ENCODE measurements at places on chromosomes 3 and 15.

GRCh38 chr3:141849056-141849815 lies 27.2 kb upstream of the ATP1B3 start:
- DNase-seq: no peak

DNA sequence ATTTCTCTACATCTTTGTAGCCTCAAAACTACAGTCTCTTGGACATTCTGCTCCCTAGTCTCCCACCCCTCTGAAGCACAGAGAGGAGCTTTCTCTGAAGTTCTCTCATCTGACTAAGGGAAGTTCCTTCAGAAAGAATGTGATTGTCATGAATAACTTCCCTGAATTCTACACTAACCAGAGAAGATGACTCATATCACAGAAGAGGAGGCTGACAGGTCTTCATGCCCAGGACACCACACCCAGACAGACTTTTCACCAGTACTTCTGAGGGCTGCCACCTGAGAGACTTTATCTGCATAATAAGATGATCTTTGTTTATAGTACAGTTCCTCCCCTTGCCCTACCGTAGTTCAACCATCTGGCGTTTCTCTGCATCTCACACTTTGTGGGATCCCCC lies 52.8 kb downstream of the CDIN1 start:
- no peak for DNase-seq

DNA sequence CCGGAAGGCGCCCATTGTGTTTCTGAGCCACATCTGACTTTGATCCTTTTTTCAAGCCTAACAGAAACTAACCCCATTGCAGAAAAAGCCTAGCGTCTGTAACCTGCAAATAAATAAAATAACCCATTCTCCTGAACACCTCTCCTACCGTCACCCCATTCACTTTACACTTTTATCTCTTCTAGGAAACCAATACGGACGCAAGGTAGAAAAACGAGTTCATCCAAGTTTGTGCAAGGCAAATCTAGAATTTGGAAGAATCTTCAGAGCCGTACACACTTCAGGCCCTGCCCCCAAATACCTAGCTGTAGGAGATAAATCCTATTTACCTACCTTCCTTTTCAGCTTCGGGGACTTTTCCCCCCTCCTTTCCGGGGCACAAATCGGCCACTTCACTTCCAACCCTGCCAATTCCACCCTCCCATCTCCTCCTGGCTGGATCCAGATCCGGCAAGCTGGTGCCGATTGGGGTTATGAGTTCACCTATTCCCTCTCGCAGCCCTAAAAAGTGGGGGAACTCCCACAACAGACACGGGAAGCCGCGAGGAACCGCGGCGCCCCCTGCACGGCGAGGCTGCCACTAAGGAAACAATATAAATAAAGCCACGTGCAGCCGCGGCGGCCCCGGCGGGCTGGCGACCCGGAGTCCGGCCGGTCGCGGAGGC lies 987 bp downstream of the PRTG start:
- DNase-seq: no peak

DNA sequence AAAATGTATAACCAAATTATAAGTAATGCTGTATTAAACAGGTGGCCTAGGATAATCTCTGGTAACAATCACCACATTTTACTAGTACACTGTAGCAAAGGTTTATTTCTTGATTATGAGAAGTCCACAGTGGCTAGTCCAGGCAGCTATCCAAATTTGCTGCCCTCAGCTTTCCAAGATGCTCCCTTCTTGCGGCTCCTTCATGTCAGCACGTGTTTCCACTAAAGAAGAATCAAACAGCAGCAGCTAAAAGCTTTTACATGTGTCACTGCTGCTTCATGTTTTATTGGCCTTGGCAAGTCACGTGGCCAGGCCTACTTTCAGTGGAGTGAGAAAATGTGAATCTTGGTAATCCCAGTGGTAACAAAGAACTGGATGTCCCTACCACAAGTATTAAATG lies 5.6 kb upstream of the RBMS3 start:
- no peak for DNase-seq

DNA sequence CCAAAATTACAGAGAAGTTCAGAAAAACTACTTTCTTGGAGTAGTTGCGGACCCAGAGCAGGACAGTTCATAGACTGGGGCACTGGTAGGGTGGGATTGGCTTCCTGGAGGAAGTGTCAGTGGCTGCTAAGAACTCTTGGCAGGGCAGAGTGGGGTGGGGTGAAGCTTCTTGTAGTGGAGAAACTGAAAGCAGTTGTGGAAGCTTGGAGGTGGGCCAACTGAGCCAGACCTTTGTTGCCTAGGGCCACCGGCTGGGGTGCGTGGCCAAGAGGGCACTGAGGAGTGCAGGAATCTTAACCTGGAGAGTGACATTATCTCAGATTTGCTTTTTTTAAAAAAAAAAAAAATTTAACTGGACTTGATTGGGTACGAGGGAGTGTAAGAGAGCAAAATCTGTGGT lies 3.1 kb downstream of the KAT2B start:
- no peak for DNase-seq

GRCh38 chr3:22691407-22691806 lies 511.7 kb upstream of the UBE2E2 start:
- no peak for DNase-seq

- no peak for DNase-seq
Measured at GRCh38 chr3:5022966-5023776, 43.9 kb downstream of the BHLHE40 start.

- DNase-seq: no peak
Measured at GRCh38 chr3:59429198-59429597, 379.4 kb upstream of the CFAP20DC start.

DNA sequence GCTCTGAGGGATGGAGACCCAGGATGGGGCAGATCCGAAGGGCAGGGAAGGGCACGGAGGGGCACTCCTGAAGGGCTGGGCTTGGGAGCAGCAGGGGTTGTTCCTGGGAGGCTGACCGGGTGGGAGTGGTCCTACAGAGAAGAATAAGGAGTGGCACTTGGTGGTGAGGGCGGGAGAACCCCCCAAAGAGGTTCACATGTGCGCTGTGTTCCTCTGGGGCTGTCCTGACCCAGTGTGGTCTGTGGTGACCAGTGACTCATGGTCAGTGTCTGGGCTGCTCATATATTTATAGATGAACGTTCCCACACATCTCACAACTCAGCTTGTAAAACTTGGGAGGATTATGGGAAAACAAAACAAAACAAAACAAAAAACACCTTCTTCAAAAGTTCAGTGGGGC lies 10.0 kb downstream of the TRPM1 start:
- DNase-seq: no peak

GRCh38 chr3:86969500-86970189 lies 21.3 kb downstream of the VGLL3 start:
- DNase-seq: no peak

GRCh38 chr3:169103951-169104941 lies 559.3 kb downstream of the MECOM start:
- DNase-seq: no peak

DNA sequence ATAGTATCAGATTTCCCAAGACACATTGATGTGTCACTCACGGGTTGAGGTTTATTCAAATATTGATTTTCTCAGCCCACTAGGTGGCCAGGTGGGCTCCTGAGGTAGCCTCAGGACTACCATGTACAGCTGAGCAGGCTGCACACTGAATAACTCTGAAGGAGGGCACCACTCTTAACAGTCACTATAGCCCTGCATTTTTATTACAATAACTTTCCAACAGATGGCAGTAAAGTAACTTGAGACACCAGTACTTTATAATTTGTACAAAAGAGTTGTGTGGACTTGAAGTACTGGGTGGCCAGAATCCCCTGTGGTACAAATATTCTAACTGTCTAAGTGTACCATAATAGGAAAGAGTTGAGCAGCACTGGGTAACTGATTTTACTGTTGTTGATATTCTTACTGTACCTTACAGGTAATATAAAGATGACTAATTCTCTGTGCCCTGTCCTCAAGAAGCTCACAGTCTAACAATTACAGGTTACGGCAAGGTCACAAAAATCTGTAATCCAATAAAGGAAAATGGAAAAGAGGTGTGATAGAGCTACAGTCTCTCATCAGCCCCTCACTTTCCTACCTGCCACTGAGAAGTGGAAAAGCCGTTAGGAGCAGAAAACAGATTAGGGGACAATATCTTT lies 76.0 kb downstream of the ETFA start:
- no peak for DNase-seq

- peak; percentile 96 for DNase-seq
Measured at GRCh38 chr3:32947789-32948238, 3.6 kb upstream of the CCR4 start.

GRCh38 chr3:5437296-5437782 lies 249.8 kb downstream of the EDEM1 start:
- DNase-seq: no peak
